Activated T-helper 2 cell treated with anti-CD3 and anti-CD28 coated beads, Interferon-gamma antibody, Interleukin-2, Interleukin-4, amounts not matched to agents 10 μg/mL and 5 μg/mL and 100 μg/mL, durations not matched to agents 14 hours and 24 hours and 36 hours (primary cell): ENCODE measurements at places on chromosomes 2 and 18. TPM values are rescaled to one million over a fixed set of nuclear protein-coding genes. Genes with fewer than 3 reads are reported as not detected.

DNA sequence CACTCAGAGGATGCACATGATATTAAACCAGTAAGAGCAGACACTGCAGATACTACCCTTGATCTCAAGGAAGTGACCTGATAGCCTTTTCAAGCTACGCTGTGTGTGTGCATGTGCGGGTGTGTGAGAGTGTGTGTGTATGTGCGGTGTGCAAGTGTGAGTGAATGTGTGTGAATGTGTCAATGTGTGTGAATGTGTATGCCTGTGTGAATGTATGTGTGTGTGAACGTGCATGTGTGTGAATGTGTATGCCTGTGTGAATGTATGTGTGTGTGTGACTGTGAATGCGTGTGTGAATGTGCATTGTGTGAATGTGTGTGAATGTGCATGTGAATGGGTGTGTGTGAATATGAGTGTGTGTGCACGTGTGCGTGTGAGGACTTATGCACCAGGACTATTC lies 53.8 kb downstream of the KCNG2 start:
- H3K27me3 ChIP-seq: peaks cover 1% of the 10 kb centered on the region
- H3K36me3 ChIP-seq: no peaks in the 10 kb centered on the region
- no peaks in the 10 kb centered on the region for H3K4me1 ChIP-seq
- no peak for DNase-seq

DNA sequence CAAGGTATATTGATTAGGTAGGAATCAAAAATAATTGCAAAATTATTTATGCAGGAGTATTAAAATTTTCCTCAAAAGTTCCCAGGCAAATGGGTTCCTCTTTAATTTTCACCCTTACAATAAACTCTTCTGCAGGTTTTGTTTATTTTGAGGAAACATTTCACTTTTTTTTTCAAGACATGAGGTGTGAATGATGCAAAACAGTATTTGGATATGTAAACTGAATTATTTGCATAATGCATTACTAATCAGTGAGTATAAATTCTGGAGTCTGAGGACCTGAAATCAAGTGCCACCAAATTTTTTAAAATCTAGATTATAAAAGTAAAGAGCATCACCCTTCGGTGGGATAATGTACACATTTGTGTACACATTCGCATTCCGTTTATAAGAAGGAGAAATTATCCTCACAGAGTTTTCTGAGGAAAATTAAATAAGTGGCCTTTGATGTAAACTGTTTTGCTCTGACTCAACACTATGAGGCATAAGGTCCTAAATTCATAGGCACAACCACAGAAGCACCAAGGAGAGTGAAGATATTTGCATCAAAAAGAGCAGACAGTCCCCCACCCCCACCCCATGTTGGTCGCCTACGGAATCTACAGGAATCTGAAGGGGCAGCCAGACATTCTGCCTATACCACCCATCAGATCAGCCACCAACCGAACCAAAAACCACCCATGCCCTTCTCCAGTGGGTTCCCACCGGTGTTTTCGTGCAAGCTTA lies 33.1 kb downstream of the BCL11A start:
- peaks cover 30% of the 10 kb centered on the region for H3K27me3 ChIP-seq
- peaks cover 9% of the 10 kb centered on the region for H3K4me1 ChIP-seq
- DNase-seq: no peak
- no peak overlapping the region for H3K4me3 ChIP-seq
- H3K36me3 ChIP-seq: no peaks in the 10 kb centered on the region

DNA sequence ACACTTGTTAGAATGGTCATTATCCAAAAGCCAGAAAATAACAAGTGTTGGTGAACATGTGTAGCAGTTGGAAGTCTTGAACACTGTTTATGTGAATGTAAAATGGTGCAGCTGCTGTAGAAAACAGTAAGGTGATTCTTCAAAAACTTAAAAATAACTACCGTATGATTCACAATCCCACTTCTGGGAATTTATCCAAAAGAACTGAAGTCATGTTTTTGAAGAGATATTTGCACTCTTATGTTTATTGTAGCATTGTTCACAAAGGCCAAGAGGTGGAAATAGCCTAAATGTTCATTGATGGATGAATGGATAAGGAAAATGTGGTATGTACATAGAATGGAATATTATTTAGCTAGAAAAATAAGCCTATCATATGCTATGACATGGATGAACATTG lies 6.3 kb upstream of the SPP2 start:
- no peaks in the 10 kb centered on the region for H3K36me3 ChIP-seq
- no peaks in the 10 kb centered on the region for H3K4me1 ChIP-seq
- H3K4me3 ChIP-seq: no peak overlapping the region
- DNase-seq: no peak

DNA sequence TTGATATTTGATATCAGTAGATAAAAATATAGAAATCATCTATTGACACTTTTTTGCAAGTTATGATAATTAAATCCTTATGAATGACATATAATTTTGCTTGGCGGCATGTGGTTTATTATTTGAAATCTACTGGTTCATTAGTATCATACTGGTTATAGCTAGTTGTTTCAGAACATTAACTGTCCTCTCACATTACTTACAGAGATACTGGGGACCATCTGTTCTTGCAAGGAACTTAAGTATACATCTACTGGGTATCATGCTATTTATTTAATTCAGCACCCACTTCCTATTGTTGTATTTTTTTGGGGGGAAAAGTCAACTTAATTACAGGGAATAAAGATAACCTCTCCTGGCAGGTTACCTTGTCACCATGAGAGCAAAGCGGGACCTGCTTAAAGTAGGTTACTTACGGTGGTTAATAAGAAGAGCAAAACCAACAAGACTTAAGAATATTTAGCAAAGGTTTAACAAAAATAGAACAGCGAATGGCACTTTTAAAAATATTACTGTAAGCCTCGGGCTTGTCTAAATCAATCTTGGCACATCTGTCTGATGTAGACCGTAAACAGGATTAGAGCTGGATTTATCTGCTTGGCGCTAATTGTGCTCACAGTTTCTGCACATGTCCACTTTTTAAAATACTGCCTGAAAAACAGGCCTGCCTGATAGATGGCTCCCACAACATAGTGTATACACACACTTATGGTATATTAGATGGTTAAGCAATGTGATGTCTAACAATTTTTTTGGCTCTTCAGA lies 41.8 kb downstream of the CERKL start:
- H3K4me3 ChIP-seq: no peak overlapping the region
- peaks cover 22% of the 10 kb centered on the region for H3K27me3 ChIP-seq
- DNase-seq: no peak
- no peak overlapping the region for H3K27ac ChIP-seq
- H3K36me3 ChIP-seq: no peaks in the 10 kb centered on the region

DNA sequence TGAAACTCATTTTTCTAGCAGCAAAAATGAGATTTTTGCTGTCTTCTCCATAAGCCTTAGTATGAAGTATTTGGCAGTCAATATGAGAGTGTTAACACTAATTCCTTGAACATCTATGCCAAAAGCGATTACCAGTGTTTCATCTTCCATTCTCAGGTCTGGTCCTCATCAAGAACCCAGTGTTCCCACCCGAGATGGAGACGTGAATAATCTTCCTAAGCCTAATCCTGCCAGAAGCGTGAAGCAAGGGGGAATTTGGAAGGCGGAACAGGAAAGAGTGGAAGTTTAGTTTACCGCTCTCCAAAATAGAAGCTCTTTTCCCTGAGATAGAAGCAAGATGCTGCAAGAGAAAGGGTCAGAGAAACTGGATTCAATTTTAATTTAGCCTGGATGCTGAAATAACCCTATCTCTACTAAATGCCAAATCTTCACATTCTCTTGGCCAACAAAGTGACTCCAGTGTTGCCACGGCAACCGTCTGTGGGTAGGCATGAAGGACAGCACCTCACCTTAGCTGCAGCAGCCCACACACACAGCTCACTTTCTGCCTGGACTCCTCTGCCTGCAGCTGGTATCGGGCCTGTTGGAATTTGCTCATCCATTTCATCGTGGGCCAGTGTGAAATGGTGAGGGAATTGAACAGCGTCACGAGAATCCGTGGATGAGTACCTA lies 711.1 kb downstream of the CBLN2 start:
- H3K4me3 ChIP-seq: no peak overlapping the region
- no peaks in the 10 kb centered on the region for H3K36me3 ChIP-seq
- no peak overlapping the region for H3K27ac ChIP-seq
- no peaks in the 10 kb centered on the region for H3K27me3 ChIP-seq
- H3K4me1 ChIP-seq: no peaks in the 10 kb centered on the region

Gene IMPACT
- total RNA-seq: 4.5 and 6.2 TPM in 2 replicates

GRCh38 chr18:33269223-33269622 lies 171.3 kb downstream of the CCDC178 start:
- H3K36me3 ChIP-seq: no peaks in the 10 kb centered on the region
- no peaks in the 10 kb centered on the region for H3K27me3 ChIP-seq
- no peak for DNase-seq
- no peak overlapping the region for H3K27ac ChIP-seq
- H3K4me3 ChIP-seq: no peak overlapping the region

- peaks cover 21% of the 10 kb centered on the region for H3K4me1 ChIP-seq
- no peaks in the 10 kb centered on the region for H3K27me3 ChIP-seq
- H3K36me3 ChIP-seq: peaks cover 11% of the 10 kb centered on the region
- no peak overlapping the region for H3K4me3 ChIP-seq
Measured at GRCh38 chr2:7009207-7009911, 92.1 kb downstream of the RNF144A start.

Gene PTPRN
- 1.1 and 1.6 TPM in 2 replicates for total RNA-seq

- no peaks in the 10 kb centered on the region for H3K27me3 ChIP-seq
- no peak overlapping the region for H3K27ac ChIP-seq
- H3K36me3 ChIP-seq: no peaks in the 10 kb centered on the region
- no peaks in the 10 kb centered on the region for H3K4me1 ChIP-seq
- H3K4me3 ChIP-seq: no peak overlapping the region
Measured at GRCh38 chr2:188383158-188383557, 91.5 kb downstream of the GULP1 start.

Gene DNAH7
- total RNA-seq: not detected in 2 replicates
